ENCODE measurements at places on chromosomes 5 and 9.

DNA sequence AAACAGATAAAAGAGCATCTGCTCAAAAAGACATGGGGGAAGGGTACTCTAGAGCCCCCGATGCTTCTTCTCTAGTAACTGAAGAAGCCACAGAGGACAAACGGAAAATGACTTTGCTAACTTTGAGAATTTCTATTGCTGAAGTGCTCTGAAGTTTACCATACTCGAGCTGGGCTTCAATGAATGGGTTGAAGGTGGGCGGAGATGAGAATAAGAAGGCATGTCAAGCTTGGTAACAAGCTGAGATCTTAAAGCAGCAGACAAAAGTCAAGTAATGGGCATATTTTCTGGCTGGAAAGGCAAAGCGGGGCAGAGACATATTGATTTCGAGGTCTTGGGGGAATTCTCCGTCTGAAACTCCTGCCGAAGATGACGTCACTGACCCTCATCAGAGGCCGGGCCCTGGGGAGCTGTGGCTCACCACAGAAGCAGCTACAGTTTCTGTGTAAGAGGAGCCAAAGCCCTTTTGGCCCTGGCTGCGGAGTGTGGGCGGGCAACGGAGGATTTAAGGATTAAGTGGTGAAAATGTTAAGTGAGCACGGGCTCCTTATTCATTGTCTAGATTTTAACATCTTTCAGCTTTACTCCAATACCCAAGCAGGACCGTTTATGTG, 115.8 kb upstream of the SLIT3 start:
- peak; percentile 32 for DNase-seq

GRCh38 chr9:123482295-123482968, 126.4 kb downstream of the CRB2 start:
- DNase-seq, result no peak

GRCh38 chr9:136711751-136712689, at the start of gene DIPK1B:
TSS of gene DIPK1B (plus strand) at chr9:136712572. CDS start at chr9:136712666, 94 bp downstream.
- no peak for DNase-seq

GRCh38 chr5:115801152-115801551, 15.3 kb downstream of the CDO1 start:
- no peak for DNase-seq

- DNase-seq, result no peak
These were observed 33.8 kb upstream of the ANXA2R start for GRCh38 chr5:43073597-43074546.

GRCh38 chr9:72930828-72931227, 22.0 kb downstream of the ALDH1A1 start:
- no peak for DNase-seq

DNA sequence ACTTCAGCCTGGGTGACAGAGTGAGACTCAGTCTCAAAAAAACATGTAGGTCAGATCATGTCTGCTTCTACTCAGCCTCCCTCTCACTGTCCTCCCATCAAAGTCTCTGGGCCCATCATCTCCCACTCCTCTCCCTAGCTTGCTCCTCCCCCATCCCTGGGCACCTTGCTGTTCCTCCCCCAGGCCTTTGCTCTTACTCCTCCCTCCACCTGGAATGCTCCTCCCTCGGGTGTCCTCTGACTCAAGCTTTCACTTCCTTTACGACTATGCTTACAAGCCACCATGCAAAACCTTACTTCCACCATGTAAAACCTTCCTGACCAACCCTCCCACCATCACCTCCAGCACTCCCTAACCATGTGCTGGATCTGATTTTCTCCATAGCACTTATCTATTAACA, 51.5 kb downstream of the MTMR12 start:
- no peak for DNase-seq

DNA sequence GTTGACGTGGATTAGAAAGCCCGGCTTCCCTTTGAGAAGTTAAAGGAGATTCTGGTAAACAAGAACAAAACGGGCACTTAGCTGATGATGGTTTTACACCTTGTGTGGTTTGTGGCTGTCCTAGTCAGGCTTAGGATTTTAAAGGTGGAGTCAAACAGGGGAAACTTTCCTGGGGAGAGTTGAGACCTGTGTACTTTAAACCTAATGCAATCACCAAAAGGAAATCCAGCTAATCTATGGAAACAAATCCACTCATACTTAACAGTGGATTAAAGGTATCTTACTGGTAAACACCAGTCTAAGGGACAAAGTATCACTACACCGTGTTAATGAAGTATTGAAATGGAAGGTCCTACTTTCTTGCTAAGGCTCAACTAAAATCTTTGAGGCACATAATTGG, 150.3 kb upstream of the PCA3 start:
- DNase-seq, result no peak

DNA sequence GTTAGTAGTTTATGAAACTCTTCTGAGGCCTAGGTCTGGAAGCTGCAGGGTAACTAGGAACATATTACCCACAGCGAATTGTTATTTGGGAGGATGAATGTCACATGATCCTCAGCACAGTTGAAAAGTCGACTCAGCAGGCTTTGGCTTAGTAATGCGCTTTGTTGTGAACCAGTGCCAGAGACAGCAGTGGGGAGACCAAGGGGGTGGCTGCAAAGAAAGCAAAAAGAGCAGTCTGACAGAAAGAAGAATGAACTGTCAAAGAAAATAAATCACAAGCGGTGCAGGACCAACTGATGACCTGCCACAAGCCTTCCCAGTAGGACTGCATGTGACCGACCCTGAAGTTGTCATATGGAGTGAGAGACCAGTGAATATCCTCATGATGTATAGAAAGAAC, 170.0 kb downstream of the CCDC171 start:
- no peak for DNase-seq

- DNase-seq, result no peak
These were observed 62.9 kb upstream of the TNFAIP8 start for GRCh38 chr5:119292701-119293515.

- no peak for DNase-seq
These were observed 31.3 kb upstream of the COL15A1 start for GRCh38 chr9:98912450-98912849.

- DNase-seq, result no peak
These were observed 156.9 kb upstream of the GPR151 start for GRCh38 chr5:146672866-146673265.

DNA sequence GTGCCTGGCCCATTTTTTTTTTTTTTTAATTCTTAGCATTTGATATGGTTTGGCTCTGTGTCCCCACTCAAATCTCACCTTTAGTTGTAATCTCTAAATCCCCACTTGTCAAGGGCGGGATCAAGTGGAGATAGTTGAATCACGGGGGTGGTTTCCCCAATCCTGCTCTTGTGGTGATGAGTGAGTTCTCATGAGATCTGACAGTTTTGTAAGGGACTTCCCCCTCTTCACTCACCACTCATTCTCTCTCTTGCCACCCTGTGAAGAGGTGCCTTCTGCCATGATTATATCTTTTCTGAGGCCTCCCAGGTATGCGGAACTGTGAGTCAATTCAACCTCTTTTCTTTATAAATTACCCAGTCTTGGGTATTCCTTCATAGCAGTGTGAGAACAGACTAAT, 27.2 kb downstream of the NDUFAF2 start:
- no peak for DNase-seq

DNA sequence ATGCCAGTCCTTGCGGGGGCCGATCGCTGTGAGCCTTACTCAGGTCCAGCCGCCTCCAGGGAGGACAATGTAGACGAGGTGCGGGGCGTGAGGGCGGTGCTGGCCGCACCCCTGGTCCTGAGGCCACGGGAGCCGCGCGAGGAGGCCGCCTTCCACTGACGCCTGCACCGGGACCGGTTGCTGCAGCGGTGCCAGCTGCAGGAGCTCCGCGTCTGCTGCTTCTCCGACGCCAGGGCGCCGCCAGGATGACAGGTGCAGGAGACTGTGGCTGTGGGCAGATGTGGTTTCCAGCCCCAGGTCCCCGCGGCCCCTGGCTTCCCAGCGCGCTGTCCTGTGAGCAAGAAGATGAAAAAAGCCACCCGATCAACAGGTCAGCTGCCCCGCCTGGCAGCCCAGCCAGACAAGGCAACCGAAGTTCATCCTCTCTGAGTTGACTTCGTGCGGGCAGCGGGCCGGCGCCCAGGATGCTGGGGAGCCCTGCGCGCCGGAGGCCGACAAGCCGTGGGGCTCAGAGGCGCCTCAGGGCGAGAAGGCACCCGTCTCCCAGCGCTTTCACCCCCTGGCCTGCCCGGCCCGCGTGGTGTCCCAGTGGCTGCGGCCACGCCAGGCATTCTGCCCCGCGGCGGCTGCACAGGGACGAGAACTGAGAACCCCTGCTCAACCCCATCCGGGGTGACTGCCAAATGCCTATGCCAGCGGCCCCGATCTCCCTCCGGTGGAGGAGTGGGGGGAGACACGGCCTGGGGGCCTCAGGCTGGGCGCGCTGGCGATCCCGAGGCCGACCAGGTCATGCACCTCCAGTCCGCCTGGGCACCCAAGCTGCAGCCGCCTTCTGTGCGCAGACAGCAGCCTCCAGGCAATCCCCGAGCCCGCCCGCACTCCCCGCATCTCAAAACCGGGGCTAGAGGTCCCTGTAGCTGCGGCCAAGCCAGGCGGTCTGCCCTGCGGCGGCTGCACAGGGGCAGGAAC, 43.4 kb upstream of the BICD2 start:
- no peak for DNase-seq

DNA sequence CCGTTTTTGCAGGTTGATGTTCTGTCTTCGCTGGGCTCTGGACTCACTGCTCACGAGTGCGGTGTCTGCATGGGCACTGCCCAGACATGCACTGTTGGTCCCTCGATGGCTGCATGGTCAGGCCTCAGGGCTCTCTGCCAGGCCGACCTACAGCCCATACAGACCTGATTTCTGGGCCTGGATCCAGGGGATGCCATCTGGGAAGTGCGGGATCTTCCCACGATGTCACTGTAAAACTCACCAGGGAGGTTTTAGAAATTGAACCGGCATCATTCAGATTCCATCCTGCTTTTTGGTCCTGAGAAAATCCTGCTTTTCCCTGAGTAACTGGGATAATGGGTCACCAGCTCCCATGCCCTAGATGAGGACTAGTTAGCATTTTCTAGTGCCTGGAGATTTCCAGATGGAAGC, 9.1 kb downstream of the S1PR3 start:
- DNase-seq, result no peak

- DNase-seq, result no peak
These were observed 42.4 kb upstream of the TMC1 start for GRCh38 chr9:72478966-72479365.

DNA sequence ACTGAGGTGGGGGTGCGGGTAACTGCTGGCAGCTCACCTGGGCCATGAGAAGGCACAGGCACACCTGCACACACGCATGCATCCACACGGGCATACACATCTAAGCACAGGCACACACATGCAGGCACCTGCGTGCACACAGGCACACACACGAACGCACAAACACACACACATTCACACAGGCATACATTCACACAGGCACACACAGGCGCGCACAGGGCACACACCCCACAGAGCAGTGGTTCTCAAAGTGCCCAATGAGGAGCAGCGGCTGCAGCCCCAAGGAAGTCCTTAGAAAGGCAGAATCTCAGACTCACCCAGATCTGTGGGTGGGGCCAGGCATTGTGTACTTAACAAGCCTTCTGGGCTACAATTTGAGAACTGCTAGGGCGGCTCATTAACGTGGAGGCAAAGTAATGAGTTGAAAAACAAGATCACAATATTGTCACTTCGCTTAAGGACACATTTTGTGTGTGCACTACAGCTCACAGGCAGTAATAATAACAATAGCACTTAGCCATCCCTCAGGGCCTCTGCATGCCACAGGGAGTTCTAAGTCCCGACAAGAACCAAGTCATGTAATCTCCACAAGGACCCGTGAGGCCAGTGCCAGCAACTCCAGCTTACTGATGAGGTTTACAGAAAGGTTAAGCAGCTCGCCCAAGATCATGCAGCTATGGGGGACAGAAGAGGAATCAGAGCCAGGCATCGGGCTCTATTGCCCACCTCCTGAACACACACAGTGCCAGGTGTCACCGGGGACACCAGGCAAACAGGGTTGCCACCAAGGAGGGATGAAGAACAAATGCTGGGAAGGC, 91.6 kb downstream of the ROR2 start:
- no peak for DNase-seq

- DNase-seq, result no peak
These were observed at the start of gene SLC12A7 for GRCh38 chr5:1111727-1112289. TSS of gene SLC12A7 (minus strand) at chr5:1112063. CDS start at chr5:1111991, 72 bp downstream.

- DNase-seq, result no peak
These were observed 5.1 kb upstream of the PHYKPL start for GRCh38 chr5:178237431-178238312.

DNA sequence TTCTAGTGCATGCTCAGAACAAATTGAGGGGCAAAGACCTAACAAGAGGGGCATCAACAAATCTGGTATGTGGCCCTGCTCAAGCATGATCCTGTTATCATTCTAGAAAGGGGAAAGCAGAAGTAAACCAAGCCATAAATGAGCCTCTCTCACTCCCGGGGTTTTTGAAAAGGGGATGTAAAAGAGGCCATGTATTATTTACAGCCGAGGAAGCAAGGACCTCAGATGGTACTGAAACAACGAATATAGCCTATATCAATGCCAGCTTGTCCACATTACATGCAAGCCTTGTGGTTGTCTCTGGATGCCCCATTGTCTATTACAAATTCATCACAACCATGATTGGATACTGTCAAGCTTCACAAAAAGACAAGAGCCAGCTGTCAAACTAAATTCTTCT, 211.3 kb downstream of the DCP2 start:
- no peak for DNase-seq

- no peak for DNase-seq
These were observed 73.7 kb upstream of the IQGAP2 start for GRCh38 chr5:76329346-76329745.

- no peak for DNase-seq
These were observed 242.0 kb downstream of the CRB2 start for GRCh38 chr9:123597876-123598556.

DNA sequence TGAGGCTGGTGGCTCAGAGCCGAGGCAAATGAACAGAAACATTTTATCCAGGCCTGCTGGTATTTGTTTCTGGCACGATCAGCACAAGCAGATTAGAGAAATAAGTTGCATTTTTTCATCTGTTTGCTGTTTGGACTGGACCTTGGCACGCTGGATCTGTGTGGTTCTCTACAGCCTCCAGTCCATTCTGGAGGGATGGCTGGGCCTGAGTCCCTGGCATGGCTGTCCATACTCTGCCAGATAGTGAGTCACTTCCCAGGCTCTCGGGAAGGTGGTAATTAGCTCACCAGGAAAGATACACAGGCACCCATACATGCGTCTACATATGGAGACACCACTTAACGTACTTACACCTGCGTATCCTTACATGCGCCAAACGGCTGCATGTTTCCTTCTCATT, 78.6 kb downstream of the SPRY4 start:
- no peak for DNase-seq

GRCh38 chr5:122565331-122565730, 209.5 kb upstream of the SNX2 start:
- no peak for DNase-seq
